ENCODE measurements at places on chromosomes 7 and 10.
A peak's percentile ranks its signal among the peaks of the same experiment; 100 is the strongest.

- DNase-seq, result no peak
These were observed 198.6 kb upstream of the FRMD4A start for GRCh38 chr10:14529351-14529750.

- DNase-seq, result no peak
These were observed 32.6 kb downstream of the GBX1 start for GRCh38 chr7:151134743-151135524.

DNA sequence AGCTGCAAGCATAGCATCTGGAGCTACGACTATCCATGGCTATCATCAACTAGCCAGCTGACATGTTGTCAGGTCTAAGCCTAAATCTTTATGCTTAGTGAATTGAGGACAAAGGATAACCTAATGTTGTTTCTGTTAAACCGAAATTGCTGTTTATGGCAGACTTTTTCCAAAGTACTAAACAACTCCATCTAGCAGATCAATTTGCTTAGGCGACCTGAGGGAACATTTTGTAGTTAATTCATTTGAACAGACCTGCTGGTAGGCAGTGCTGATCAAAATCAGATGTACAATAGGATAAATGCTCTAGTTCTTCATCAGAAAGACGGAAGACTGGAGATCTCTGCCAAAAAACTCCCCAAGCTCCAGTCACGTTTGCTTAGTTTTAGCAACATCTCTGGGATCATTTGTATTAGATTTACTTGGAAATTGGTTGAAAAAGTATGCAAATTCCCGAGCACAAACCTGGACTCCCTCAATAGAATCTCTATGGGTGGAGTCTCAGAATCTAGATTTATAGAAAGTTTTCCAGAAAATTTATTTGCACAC lies 301.6 kb upstream of the NRP1 start:
- no peak for DNase-seq

- DNase-seq, result no peak
These were observed 129.3 kb upstream of the ACBD5 start for GRCh38 chr10:27369880-27370279.

DNA sequence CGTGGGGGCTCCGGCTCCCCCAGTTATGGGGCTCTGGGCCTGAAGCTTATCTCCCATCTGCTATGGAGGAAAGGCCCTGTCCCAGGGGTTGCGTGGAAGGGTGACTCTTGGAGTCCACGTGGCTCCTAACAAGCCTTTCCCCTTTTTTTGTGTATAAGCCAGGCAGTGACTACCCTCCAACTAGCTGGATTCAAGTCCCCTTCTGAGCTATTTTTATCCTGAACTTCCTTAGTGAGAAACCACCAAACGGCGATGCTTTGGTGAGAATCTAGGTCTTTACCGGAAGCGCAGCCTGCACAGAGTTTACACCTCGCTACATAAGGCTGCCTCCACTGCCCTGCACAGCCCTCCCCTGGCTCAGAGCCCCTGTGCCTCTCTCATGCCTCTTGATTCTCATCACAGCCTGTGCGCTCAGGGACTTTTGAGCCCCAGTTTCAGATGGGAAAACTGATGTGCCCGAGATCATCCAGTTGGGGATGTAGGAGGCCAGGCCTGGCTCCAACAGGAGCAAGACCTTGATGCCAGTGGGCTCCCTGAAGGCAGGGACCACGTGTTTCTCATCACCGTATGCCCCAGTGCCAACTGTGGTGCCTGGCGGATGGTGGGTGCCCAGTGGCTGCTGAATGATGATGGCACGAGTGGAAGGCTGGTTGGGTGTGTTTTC lies 102.3 kb upstream of the PPIF start:
- DNase-seq, result no peak

GRCh38 chr7:136424058-136424457 lies 444.4 kb upstream of the CHRM2 start:
- DNase-seq, result no peak

DNA sequence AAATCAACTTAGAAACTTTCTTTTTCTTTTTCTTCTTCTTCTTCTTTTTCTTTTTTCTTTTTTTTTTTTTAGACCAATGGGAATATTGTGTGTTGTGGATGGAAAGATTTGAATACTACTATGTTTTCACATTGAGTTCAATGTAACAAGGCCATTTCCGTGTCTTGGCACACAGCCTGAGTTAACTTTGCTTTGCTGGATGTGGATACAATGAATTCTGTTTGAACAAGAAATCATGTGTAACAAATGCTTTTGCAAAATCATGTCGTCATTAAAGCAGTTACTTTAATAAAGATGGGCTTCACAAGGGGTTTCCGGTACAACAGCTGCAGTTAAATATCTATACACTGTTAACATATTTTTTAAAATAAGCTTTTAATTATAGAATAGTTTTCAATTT lies 13.5 kb upstream of the ENTPD1 start:
- DNase-seq, result peak; percentile 41

GRCh38 chr10:79335094-79335469 lies 12.2 kb upstream of the PPIF start:
- DNase-seq, result no peak

- peak; percentile 88 for DNase-seq
These were observed 20.9 kb downstream of the RGS10 start for GRCh38 chr10:119521443-119522204.

GRCh38 chr7:98753989-98754479 lies 115.8 kb downstream of the TMEM130 start:
- DNase-seq, result peak; percentile 23

GRCh38 chr10:102813734-102814452 lies 23.3 kb downstream of the CYP17A1 start:
- DNase-seq, result peak; percentile 55

- no peak for DNase-seq
These were observed 743 bp downstream of the MKI67 start for GRCh38 chr10:128125416-128125943.

GRCh38 chr10:133455196-133455595 lies 1.5 kb downstream of the SCART1 start:
- DNase-seq, result no peak

GRCh38 chr7:2929321-2930201 lies 85.5 kb upstream of the GNA12 start:
- no peak for DNase-seq

GRCh38 chr10:25666276-25666675 lies 267.8 kb upstream of the MYO3A start:
- DNase-seq, result peak; percentile 16

DNA sequence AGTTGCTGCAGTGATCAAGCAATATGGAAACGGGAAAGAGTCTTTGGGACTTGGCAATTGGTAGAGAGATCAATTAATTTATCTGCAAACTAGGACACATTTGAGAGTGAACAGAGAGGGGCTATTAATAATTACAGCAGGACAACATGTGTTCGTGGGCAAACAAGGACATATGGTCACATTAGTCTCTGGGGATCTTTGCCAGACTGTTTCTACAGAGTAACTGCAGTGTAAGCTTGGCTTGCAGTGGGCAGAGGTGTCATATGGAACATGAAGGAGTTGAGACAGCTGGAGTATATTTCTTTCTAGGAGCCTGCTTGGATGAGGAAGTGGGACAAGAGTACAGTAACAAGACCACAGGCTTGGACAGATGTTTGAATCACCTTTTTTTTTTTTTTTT lies 232.1 kb upstream of the LYZL1 start:
- no peak for DNase-seq

DNA sequence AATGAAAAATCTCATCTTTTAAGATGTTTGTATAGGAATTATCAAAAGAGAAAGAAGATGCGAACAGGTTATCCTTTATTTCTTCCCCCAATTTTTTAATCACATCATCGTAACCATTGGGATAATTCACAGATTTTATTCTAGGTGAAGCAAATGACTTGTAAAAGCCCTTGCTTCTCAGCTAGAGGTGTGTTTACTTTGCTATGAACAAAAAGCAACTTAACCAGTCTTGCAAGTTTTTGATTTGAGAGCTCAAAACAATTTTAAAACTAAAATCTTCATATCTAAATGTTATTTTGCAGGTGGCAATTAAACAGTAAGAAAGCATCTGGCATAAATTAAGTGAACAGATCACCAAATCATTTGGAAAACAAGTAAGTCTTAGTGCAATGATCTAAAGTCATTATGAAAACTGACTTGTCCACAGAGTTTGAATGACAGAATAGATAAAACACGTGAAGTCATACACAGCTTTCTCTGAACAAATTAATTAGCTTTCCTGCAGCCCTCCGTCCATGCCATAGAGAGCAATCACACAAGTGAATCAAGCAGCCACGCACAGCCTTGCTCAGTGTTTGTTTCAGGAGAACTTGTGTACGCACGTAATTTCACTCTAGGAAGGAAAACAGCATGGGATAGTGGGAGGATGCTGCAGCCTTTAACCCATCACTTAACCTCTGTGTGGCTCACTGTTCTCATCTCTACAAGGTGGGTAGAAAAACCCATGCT lies 85.0 kb upstream of the ZNF800 start:
- DNase-seq, result no peak

DNA sequence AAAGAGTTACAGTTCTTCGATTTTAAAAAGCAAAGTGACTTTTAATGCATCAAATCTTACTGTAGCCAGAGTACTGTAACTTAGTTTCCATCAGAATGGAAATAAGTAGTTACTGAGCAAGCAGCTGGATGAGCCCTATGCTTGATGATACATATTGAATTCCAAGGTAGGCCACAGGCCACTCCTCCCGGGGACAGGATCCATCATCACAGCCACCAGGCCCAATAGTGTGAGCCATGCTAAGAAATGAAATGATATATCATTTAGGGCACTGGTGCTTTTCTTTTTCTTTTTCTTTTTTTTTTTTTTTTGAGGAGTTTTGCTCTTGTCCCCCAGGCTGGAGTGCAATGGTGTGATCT lies 42.9 kb upstream of the TOMM7 start:
- DNase-seq, result no peak

DNA sequence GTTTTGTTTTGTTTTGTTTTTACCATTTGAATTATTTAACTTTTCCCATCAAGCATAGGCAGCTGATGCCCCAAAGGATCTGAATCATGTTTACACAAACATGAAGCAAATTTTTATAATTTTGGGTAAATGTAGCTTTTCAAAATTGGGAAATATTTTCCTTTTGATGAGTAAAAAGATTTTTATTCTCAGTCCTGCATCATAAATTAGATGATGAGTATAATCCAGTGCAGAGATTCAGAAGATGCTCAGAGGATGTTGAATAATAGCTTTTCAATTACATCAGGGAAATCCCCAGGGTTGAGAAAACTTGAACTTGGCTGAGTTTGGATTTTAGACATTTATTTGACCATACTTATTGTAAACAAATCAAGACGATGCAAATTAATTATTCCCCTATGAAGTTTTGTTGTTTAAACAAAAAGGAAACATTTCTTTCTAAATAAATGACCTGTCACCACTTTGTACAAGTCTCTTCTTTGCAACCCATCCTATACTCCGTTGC lies 121.7 kb downstream of the FAM204A start:
- no peak for DNase-seq

GRCh38 chr7:136957391-136957790 lies 88.9 kb downstream of the CHRM2 start:
- peak; percentile 27 for DNase-seq

DNA sequence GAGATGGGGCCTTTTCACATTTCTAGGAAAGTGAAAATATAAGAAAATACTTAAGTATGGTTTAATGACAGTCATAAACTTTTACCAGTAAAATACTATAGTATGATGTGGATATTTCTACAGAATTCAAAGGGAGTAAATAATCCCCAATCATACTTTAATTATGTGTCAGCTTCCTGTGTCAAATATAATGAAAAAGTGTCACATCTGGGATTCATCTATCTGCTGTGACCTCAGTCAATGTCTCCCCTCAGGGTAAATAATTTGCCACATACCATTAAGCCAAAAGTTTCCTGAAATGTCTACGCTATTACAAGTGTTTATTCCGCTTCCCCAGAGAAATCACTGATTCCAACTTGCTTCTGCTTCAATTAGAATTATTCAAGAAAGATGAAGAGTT lies 110.5 kb downstream of the ITGA8 start:
- DNase-seq, result no peak

GRCh38 chr7:144438759-144439158 lies 35.3 kb upstream of the NOBOX start:
- no peak for DNase-seq

DNA sequence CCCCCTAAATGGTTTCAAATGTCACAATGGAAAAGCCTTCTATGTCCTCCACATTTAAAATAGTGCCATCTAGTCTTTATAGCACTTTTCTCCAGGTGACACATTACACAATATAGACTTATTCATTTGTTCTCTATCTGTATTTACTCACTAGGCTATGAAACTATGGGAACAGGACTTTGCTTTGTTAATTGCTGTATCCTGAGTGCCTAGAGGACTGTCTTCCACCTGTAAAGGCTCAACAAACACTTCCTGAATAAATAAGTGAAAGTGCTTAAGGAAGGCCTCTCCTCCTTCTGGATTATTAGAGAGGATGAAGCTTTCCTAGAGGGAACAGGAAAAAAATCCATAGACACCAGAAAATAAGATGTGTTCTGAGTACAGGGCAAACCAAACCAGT lies 397.6 kb upstream of the LRRN3 start:
- no peak for DNase-seq

- peak; percentile 62 for DNase-seq
These were observed 113.7 kb upstream of the ANKRD1 start for GRCh38 chr10:91034494-91035159.

DNA sequence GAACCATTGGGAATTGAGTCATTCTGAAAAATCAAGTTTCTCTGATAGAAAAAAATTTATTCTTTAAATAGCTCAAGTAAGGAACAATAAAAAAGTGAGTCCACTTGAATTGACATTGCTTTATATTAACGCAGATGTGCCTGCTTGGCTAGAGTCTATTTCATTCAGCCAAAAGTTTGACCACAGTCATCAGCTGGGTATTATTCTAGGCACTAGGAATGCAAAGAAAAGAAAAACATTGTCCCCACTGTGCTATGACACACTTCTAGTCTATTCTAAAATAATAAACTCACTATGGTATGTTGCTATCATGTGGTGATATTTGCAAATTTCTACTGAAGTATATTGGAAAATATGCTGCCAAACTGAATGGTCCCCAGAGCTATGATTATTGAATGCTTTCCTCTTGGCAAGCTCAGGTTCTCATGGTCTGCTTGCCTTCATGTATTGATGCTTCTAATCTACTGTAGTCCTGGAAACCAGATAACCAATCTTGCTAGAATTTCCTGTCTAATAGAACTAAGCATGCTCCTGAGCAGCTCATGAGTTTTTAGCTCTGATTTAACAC lies 8.3 kb downstream of the SFRP4 start:
- DNase-seq, result peak; percentile 99

DNA sequence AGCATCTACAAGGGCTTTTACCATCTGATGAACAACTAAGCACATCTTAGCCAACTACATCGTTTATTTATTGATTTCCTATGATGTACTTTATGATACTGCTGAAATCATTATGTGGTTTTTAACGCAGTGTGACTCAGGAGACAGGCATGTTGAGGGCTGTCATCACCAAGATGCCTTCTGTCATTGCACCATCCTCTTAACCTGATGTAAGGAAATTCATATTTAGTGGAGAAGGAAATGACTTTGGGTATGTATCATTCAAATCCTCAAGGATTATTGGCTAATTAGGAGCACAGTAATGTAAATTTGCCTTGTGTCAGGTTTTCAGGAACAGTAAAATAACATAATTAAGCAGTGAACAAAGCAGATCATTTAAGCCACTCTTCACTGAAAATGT lies 138.5 kb upstream of the MGMT start:
- no peak for DNase-seq
